ENCODE measurements at places on chromosomes 3 and 15. TPM values are rescaled to one million over a fixed set of nuclear protein-coding genes. Genes with fewer than 3 reads are reported as not detected.

The PRR20G gene
- not detected for total RNA-seq

The GOLGA6L6 gene
- not detected for total RNA-seq

The CCR9 gene
- not detected for total RNA-seq

The HDC gene
- total RNA-seq = not detected

The REC114 gene
- total RNA-seq = not detected

The UCN2 gene
- 0.54 TPM for total RNA-seq

The MEX3B gene
- total RNA-seq = 6.7 TPM

The FAM3D gene
- total RNA-seq = not detected

The SLC24A5 gene
- total RNA-seq = not detected

GRCh38 chr3:151568184-151568583 is 107.3 kb upstream of the IGSF10 start:
- no peaks in the 10 kb centered on the region for H3K36me3 ChIP-seq
- no peak overlapping the region for H3K27ac ChIP-seq
- no peaks in the 10 kb centered on the region for H3K27me3 ChIP-seq
- no peak overlapping the region for H3K4me3 ChIP-seq
- DNase-seq = no peak

GRCh38 chr3:84042399-84043106 is 916.2 kb upstream of the CADM2 start:
- no peak overlapping the region for H3K27ac ChIP-seq
- no peaks in the 10 kb centered on the region for H3K27me3 ChIP-seq
- H3K36me3 ChIP-seq = no peaks in the 10 kb centered on the region
- H3K4me1 ChIP-seq = no peaks in the 10 kb centered on the region
- DNase-seq = no peak
- H3K4me3 ChIP-seq = no peak overlapping the region

GRCh38 chr15:72933976-72934375 is 118.3 kb upstream of the NEO1 start:
- no peak overlapping the region for H3K4me3 ChIP-seq
- peak overlapping the region; percentile 29 for H3K27ac ChIP-seq
- peak; percentile 21 for DNase-seq

DNA sequence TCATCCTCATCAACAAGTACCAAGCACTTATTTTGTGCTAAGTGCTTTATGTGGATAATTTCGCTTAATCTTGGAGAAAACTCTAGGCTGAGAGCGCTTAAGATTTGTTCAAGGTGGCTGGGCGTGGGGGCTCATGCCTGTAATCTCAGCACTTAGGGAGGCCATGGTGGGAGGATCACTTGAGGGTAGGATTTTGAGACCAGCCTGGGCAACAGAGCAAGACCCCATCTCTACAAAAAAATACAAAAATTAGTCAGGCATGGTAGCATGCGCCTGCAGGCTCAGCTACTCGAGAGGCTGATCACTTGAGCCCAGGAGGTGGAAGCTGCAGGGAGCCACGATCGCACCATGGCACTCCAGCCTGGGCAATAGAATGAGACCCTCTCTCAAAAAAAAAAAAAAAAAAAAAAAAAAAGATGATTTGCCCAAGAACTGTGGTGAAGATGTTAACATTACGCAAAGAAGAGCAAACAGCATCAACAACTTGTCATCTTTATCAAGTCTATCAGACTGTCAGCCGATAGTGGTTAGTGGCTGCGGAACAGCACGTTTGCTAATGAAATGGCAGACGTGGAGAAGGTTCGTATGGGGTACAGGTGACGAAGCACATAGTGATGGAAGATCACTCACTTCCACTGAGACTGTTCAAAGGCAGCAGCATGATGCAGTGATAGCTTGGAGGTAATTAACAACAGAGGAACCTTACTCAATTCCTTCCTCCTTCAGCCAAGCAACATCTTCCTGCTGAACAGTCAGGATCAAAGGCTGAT is 27.7 kb downstream of the NRROS start:
- H3K4me3 ChIP-seq = no peak overlapping the region
- peaks cover 11% of the 10 kb centered on the region for H3K27me3 ChIP-seq
- DNase-seq = no peak
- H3K36me3 ChIP-seq = no peaks in the 10 kb centered on the region
- no peak overlapping the region for H3K27ac ChIP-seq

DNA sequence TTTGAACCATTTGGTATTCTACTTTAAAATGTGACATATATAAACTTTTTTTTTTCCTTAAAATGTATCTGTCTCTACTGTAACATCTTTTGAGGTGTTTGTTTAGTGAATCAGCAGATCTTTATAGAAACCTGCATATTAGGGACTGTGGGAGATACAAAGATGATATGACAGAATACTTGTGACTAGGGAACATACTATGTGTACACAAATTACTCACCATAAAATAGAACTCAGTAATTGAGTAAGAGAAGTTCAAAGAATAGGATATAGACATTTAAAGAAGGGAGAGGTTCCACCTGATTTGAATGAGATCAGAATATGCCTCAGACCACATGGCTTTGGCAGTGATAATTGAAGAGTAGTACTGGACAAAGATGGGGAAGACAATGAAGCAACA is 47.9 kb downstream of the ATP2C1 start:
- H3K4me3 ChIP-seq = no peak overlapping the region
- DNase-seq = peak; percentile 61
- H3K27me3 ChIP-seq = no peaks in the 10 kb centered on the region
- H3K27ac ChIP-seq = no peak overlapping the region
- peaks cover 5% of the 10 kb centered on the region for H3K4me1 ChIP-seq
- peaks cover 15% of the 10 kb centered on the region for H3K36me3 ChIP-seq

DNA sequence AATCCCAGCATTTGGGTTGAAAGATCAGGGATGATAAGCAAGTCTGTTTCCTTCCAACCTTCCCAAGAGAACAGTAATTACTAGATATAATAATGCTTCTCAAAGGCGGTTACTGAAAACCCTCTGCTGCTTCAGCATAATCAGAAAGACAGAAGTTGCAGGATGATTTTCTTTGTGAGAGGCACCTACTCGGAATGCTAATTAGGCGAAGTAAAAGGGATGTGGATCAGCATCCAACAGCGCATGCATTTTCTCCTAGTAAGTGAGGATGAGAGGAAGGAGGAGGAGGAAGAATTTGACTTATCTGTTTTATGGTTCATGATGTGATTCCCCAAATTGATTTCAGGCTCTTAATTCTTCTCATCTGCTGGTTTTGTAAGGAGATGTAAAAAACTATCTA is 118.0 kb downstream of the CACNA2D3 start:
- H3K4me1 ChIP-seq = no peaks in the 10 kb centered on the region
- no peak overlapping the region for H3K4me3 ChIP-seq
- H3K27me3 ChIP-seq = no peaks in the 10 kb centered on the region
- H3K27ac ChIP-seq = no peak overlapping the region

- DNase-seq = no peak
- peaks cover 1% of the 10 kb centered on the region for H3K4me1 ChIP-seq
- no peak overlapping the region for H3K27ac ChIP-seq
- no peak overlapping the region for H3K4me3 ChIP-seq
Observed at GRCh38 chr3:187628169-187628568, 42.0 kb downstream of the SST start.

- H3K4me1 ChIP-seq = peaks cover 10% of the 10 kb centered on the region
- H3K36me3 ChIP-seq = no peaks in the 10 kb centered on the region
- peak; percentile 96 for DNase-seq
- peak overlapping the region; percentile 74 for H3K27ac ChIP-seq
- no peaks in the 10 kb centered on the region for H3K27me3 ChIP-seq
- peak overlapping the region; percentile 79 for H3K4me3 ChIP-seq
Observed at GRCh38 chr15:57218826-57219576, 157.3 kb upstream of the CGNL1 start.

GRCh38 chr3:16906682-16907081 is 21.9 kb downstream of the PLCL2 start:
- H3K4me1 ChIP-seq = peaks cover 7% of the 10 kb centered on the region
- no peak overlapping the region for H3K4me3 ChIP-seq
- peak; percentile 29 for DNase-seq
- no peaks in the 10 kb centered on the region for H3K36me3 ChIP-seq
- H3K27ac ChIP-seq = no peak overlapping the region

DNA sequence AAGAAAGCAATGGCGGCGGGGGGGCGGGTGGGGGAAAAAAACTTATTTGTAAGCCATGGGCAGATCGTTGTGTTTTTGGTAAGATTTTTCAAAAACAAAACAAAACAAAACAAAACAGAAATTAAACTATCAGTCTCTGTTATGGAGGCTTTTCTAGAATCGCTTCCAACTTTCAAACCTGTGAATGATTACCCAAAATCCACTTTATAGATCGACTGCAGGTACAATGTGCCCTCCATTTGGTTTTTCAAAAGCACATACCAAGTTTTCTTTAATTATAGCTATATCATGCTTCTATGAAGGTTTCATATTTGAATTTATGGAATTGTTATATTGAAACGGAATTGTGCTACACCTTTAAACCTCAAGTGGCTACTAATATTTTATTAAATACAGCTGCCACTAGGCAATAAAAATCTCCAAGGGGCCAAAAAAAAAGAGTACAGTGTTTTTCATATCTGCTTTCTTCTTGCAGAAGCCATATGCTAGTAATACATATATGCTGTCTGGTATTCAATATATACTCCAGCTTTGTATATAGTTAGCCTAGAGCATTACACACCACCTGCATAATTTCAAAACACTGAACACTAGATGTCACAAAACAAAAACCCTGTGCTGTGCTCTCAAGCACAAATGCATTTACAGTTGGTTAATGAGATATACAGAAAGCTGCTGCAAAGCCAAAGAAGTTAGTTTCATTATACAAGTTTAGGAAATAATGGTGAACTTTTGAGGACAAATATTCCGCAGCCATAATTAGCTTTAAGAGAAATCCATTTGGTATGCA is 683.8 kb upstream of the NR2F2 start:
- DNase-seq = no peak
- no peaks in the 10 kb centered on the region for H3K36me3 ChIP-seq
- no peaks in the 10 kb centered on the region for H3K4me1 ChIP-seq
- H3K27me3 ChIP-seq = no peaks in the 10 kb centered on the region

DNA sequence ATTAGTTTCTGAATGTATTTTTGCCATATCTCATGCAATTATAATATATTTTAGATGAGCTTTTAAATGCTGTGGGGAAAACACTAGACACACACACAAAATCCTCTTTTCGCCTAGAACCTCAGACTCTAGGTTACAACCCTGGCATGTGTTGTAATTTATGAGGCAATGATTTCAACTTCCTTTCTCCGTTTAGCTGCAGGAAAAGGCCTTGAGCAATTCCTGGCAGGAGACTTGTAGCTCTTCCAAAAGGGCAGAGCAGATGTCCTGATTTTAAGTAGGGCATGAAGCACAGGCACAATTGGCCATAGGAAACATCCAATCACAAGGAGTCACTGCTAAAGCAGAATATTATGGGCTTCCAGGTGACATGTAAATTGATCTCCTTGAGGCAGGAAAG is 82.0 kb downstream of the GPR156 start:
- H3K27ac ChIP-seq = no peak overlapping the region
- peak; percentile 78 for DNase-seq
- H3K4me1 ChIP-seq = peaks cover 2% of the 10 kb centered on the region
- H3K4me3 ChIP-seq = no peak overlapping the region

- H3K27ac ChIP-seq = no peak within 1 kb of the TSS
- H3K4me1 ChIP-seq = no peaks in the 10 kb centered on the region
- peaks cover 40% of the 10 kb centered on the region for H3K27me3 ChIP-seq
- H3K36me3 ChIP-seq = no peaks in the 10 kb centered on the region
- H3K4me3 ChIP-seq = no peak within 1 kb of the TSS
Observed at GRCh38 chr3:13879946-13880810, at the start of gene WNT7A. WNT7A (minus strand) TSS chr3:13880071; CDS start chr3:13879816, 255 bp downstream.

- no peaks in the 10 kb centered on the region for H3K36me3 ChIP-seq
- H3K4me1 ChIP-seq = no peaks in the 10 kb centered on the region
- peak; percentile 49 for DNase-seq
- H3K4me3 ChIP-seq = peak within 1 kb of the TSS; percentile 93
- peak within 1 kb of the TSS; percentile 20 for H3K27ac ChIP-seq
Observed at GRCh38 chr3:53045518-53046170, at the start of gene SFMBT1. SFMBT1 (minus strand) TSS chr3:53046073; CDS start chr3:52969128, 76,945 bp downstream.

GRCh38 chr3:37423825-37424224 is 249.4 kb upstream of the LRRFIP2 start:
- DNase-seq = no peak
- no peak overlapping the region for H3K4me3 ChIP-seq
- H3K4me1 ChIP-seq = no peaks in the 10 kb centered on the region
- no peak overlapping the region for H3K27ac ChIP-seq

DNA sequence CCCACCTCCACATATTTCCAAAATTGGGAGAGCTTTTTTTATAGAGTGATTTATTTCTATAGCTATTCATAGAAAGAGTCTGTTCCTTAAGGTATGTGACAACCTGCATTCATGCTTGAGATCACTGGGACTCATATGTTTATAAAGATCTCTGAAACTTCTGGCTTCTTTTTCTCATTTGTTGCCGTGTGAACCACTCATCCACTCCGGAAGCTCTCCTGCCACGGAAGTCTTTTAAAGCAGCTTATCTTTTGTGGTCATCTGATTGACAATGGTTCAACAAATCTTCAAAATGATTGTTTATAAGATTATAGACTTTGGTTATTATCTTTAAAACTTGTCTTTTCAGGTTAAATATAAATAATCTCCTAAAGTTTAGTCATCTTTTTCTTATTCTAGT is 260.5 kb downstream of the C3orf38 start:
- H3K27me3 ChIP-seq = no peaks in the 10 kb centered on the region
- no peak overlapping the region for H3K27ac ChIP-seq
- no peaks in the 10 kb centered on the region for H3K36me3 ChIP-seq
- H3K4me1 ChIP-seq = no peaks in the 10 kb centered on the region

GRCh38 chr3:151209654-151210053 is 6.6 kb upstream of the GPR171 start:
- H3K4me3 ChIP-seq = no peak overlapping the region
- no peak overlapping the region for H3K27ac ChIP-seq
- DNase-seq = no peak

DNA sequence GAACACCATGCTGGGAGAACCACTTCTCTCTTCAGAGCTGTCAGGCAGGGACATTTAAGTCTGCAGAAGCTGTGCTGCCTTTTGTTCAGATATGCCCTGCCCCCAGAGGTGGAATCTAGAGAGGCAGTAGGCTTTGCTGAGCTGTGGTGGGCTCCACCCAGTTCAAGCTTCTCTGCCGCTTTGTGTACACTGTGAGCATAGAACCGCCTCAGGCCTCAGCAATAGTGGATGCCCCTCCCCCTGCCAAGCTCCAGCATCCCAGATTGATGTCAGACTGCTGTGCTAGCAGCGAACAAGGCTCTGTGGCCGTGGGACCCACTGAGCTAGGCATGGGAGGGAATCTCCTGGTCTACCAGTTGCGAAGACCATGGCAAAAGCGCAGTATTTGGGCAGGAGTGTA is 121.6 kb downstream of the NFKBIZ start:
- no peak overlapping the region for H3K4me3 ChIP-seq
- H3K36me3 ChIP-seq = no peaks in the 10 kb centered on the region
- no peak for DNase-seq
- no peaks in the 10 kb centered on the region for H3K4me1 ChIP-seq

- H3K27me3 ChIP-seq = no peaks in the 10 kb centered on the region
- H3K36me3 ChIP-seq = no peaks in the 10 kb centered on the region
- DNase-seq = no peak
- no peaks in the 10 kb centered on the region for H3K4me1 ChIP-seq
Observed at GRCh38 chr3:88725440-88726165, 381.8 kb upstream of the EPHA3 start.

DNA sequence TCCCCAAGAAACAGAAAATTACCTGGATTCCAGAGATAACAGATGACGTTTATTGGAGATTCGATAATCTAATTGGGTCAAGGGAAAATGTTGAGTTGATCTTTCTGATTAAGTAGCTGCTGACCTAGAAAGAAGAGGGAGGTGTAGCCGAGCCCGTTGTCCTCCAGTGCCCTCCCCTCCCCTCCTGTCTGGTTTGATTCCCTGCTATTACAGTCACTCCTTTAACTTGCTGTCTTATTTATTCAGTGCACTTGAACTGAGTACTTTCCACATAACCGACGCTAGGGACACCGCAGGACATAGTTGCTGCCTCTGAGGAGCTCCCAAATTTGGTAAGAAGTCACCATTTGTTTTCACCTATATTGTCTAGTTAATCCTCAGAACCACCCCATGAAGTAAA is 103.7 kb downstream of the AQP9 start:
- no peak overlapping the region for H3K27ac ChIP-seq
- H3K36me3 ChIP-seq = no peaks in the 10 kb centered on the region
- no peaks in the 10 kb centered on the region for H3K4me1 ChIP-seq
- H3K4me3 ChIP-seq = no peak overlapping the region
- no peak for DNase-seq
